ENCODE measurements at places on chromosomes 5 and 9.

GRCh38 chr9:21970800-21971640, 23.2 kb downstream of the CDKN2A start:
- no peak for DNase-seq

- no peak for DNase-seq
Measured at GRCh38 chr5:158700231-158701006, 399.3 kb downstream of the EBF1 start.

DNA sequence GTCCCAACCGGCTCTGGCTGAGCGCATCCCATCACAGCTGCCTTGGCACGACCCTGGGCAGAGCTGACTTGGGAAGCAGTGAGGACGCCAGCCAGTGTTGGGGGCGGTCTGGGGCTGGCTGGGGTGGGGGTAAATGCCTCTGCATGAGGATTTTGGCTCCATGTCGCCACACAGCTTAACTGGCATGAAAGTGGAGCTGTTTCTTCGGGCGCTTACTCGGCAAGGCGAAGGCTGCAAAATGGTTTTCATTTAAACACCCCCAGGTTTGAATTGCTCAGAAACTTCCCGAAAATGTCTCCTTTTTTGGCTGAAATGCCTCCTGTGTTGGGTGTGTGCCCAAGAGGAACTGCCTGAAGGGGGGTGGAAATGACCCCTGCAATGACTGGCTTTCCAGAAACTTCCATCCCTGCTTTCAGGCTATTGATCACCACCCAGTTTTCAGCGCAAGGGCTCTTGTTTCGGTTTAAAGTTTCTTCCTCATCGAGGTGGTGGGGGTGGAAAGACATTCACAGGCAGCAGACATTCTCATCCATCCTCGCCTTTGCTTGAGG, 38.3 kb downstream of the PTGES start:
- no peak for DNase-seq

- no peak for DNase-seq
Measured at GRCh38 chr9:23717505-23717904, 108.5 kb downstream of the ELAVL2 start.

DNA sequence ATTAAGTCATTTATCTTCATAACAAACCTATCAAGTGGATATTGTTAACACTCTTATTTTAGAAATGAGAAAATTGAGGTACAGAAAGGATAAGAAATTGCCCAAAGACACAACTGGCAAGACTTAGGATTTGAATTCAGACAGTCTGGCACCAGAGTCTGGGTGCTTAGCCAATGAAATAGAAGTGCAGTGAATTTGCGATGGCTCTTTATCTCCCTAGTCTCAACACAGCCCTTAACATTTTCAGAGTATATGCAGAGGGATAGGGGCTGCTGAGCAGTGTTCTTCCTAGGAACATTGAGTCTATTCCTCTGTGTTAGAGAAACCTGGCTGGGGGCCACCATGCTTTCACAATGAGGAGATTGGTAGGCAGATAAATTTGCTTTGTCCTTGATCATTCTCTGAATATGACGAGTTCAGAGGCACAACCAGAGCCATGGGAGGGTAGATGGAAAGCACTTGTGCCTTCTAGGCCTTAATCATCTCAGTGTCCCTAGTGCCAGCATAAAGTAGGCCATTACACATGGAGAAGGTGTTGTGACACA, 6.1 kb upstream of the FSD1L start:
- DNase-seq = no peak

- DNase-seq = no peak
Measured at GRCh38 chr5:55608595-55609349, 74.0 kb upstream of the PLPP1 start.

GRCh38 chr9:122719218-122719617, 4.6 kb upstream of the OR1L4 start:
- no peak for DNase-seq

DNA sequence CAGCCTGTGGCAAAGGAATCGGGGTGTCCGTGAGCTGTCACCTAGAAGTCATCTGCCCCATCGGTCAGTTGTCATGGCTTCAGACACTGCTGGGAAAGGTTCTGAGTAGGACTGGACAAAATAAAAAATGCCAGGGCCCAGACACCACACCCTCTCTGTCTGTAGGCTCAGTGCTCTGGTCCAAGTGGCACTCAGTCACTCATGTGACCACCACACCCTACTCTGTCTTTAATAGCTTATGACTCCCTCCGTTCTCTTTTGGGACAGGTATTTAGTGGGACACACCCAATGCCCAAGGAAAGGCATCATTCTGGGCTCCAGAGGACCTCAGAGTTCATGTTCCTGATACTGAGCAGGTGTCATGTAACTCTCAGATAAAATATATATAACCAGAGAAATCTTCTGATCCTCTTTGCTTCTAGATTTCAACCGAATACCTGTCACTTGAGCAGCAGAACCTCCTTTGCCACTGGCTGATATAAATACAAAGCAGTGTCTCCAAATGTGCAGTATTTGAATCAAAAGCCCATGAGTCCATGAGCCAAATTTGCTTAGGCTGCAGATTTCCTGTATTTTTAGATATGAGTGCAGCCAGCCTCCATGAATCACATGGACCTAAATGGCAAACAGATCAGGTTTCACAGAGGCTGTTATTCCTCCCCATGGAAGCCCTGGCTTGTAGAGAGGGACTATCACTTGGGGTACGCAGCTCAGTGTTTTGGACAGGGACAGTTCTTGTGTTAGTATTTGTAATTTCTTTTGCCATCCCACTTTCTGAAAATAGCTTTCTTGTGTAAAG, 272.0 kb downstream of the ARHGAP26 start:
- no peak for DNase-seq

DNA sequence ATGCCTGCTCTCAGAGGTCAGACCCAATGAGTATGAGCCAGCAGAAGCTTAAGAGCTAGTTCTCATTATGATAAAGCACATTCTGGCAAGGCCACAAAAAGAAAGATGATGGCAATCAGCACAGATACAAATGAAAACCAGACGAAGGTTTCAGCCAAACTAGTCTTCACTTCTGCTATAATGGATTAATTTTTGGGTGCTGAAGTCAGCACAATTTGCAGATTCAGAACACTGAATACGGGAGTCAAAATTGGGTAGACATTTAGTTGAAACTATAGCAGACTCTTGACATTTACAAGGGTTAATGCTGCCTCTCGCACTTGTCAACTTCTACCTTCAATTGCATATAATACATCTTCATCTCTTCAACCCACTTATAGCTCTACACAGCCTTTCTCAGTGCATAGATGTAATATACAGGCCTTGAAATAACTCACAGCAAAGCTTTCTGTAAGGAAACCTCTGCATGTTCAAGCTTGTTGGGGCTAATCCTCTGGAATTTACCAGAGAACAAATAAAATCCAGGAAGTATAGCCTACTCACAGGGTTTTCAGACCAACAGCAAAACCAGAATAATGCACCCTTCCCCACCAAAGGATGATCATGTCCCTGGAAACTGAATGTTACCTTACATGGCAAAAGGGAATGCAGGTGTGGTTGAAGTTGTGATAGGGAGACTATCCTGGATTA, 77.1 kb downstream of the BAAT start:
- no peak for DNase-seq

GRCh38 chr5:132099076-132099748, 25.6 kb downstream of the CSF2 start:
- DNase-seq = peak; percentile 51

DNA sequence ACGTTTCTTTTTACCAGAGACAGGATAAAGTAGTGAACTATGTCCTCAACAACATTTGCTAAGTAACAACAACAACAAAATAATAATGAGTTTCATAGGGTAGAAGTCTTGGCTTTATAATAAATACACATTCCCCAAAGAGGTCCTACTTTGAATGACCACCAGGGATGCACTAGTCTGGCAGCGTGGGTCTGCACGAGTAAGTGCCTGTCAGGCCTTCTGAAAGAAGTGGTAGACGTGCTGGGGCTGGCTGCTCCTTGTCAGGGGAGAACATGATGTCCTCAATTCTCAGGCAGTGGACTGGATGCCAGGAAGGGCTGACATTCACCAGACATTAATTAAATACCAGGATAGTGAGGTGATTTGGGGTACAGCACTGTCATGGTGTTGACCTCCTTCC, 331.1 kb downstream of the TMEM38B start:
- no peak for DNase-seq

GRCh38 chr9:129773262-129774048, 20.6 kb upstream of the PTGES start:
- DNase-seq = no peak

DNA sequence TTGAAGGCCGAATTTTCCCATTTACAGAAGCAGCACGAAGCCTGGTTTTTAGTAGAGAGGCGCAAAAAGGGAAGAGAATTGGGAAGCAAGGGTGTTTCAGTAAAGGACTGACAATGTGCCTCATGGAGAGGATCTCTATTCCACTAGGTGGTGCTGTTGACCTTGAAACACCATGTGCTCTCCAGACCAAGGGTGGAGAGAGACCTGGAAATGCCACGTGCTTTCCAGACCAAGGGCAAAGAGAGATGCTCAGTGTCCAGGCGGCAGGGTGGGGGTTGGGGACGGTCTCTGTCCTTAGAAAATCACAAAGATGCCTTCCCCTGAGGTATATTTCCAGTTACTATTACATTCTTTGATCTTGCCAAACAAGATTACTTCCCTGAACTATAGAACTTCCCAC, 425.3 kb downstream of the CSNK1G3 start:
- peak; percentile 14 for DNase-seq

GRCh38 chr5:175624316-175624715, 33.6 kb upstream of the HRH2 start:
- DNase-seq = no peak

GRCh38 chr9:116423149-116423548, 264.0 kb upstream of the TRIM32 start:
- no peak for DNase-seq

GRCh38 chr5:157540124-157540523, 35.5 kb downstream of the ADAM19 start:
- no peak for DNase-seq

DNA sequence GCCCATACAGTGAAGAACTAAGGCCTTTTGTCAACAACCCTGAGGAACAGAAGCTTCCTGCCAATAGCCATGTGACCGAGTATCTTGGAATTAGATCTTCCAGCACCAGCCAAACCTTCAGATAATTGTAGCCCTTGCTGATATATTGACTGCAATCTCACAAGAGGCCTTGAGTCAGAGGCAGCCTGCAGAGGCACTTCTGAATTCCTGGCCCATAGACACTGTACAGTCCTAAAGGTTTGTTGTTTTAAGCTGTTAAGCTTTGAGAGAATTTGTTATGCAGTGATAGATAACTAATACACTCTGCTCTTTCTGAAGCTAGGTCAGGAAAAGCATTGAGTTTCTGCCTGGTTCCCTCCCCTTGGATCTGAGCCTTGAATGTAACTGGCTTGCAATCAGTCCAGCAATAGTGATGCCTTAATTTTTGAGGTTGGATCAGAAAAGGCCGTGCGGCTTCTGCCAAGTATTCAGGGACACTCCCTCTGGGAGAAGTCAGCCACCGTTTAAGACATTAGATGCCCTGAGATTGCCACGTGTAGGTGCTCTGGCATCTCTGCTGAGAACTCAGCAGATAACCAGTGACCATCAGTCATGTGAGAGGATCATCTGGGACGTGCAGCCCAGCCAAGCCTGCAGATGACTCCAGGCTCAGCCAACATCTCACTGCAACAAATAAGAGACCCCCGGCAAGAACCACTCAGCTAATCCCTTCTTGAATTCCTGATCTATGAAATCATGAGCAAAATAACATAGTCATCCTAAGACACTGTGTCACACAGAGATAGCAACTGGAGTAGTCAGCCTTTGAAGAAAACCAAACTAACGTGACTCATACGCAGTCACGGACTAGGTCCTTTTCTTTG, 126.8 kb upstream of the STC2 start:
- DNase-seq = no peak

DNA sequence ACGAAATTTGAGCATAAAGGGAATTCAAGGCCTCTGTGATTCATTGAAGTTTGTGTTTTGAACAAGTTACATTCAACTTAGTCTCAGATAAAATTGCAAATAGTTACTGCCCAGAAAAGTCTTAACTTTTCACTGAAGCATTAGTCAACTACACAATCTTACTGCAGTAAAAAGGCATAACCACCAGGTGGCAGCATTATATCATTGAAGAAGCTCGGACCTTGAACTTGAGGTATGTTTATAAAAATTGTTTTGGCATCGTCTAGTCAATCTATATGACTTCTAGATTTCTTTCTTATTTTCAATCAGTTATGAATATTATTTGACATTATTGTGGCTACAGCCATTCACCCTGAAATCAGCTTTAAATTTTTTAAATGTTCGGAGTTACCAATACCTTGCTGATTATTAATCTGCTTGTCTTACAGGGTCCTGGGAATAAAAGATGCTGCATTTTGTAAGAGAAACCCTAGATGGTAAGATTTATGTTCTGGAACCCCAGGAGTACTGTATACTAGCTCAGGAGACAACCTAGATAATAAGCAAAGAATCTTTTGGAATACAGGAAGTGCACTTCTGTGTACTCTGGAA, 83.9 kb upstream of the GRAMD2B start:
- DNase-seq = no peak

DNA sequence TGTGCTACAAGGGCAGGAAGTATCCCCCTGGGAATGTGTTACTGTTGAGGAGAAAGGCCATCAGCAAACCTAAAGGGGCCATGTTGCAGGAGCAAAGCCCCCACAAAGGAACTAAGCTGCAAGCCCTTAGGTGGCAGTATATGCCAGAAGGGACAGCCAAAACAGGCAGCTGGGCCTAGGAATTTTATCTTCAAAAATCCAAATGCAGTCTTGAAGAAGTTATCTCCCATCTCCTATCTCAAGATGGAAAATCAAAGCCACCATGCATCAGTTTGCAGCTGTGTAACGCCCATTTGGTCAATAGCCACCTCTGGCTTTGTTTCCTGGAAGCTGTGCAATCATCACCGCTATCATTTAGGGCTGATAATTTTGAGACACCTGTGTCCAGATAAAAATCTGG, 400.3 kb downstream of the ARHGEF28 start:
- no peak for DNase-seq

DNA sequence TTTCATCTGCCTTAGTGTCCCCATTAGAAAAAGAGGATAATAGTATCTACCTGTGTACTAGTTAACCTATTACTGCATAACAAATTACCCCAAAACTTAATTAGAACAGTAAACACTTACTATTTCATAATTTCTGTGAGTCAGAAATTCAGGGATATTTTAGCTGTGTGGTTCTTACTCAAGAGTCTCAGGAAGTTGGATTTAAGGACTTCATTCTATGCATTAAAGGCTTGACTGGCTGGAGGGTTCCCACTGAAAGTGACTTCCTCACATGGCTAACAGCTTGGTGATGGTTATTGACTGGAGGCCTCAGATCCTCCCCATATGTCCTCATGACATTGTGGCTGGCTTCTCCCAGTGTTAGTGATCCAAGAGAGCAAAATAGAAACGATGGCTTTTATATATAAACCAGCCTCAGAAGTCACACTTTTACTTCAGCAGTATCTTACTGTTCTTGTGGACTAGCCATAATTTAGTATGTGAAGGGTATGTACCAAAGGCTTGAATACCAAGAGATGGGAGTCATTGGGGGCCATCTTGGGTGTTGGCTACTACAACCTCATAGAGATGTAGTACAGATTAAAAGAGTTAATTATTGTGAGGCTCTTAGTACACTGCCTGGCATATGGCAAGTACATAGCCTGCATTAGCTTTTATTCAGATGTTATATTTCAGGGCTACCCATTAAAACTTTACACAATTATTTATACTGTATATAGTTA, 9.9 kb downstream of the RAD23B start:
- no peak for DNase-seq
